HCT116 (cell line): ENCODE measurements at places on chromosomes 11 and 22.
A peak's percentile ranks its signal among the peaks of the same experiment; 100 is the strongest.

GRCh38 chr11:130070109-130070845 lies 583 bp downstream of the APLP2 start:
- no peak for DNase-seq
- peak overlapping the region; percentile 85 for H3K27ac ChIP-seq
- peak overlapping the region; percentile 79 for H3K4me3 ChIP-seq
- no peaks in the 10 kb centered on the region for H3K36me3 ChIP-seq
- H3K27me3 ChIP-seq = no peaks in the 10 kb centered on the region

DNA sequence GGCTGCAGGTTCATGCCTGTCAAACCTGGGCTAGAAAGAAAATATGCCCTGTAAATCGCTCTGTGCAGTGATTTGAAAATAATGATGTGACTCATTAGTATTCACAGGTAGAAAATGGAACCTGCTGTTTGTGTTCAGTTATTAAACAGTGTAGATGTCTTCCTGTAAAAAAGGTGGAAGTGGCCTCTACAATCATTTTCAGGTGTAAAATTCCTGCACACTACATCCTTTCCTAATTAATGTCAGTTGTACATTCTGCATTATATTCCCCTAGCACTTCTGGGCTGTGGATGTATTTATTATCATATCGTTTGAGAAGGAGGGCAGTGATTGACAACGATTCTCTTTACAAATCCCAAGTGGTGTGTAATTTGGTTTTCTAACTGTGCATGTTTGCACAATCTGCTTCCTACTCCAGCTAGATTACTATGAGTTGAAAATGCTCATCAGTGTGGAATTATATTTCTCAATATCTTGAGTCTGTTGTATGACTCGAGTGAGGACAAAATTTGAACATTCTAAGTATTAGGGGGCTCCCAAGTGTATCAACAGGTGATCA lies 454.0 kb upstream of the DDI1 start:
- no peak overlapping the region for H3K4me3 ChIP-seq
- H3K36me3 ChIP-seq = no peaks in the 10 kb centered on the region
- H3K4me1 ChIP-seq = no peaks in the 10 kb centered on the region
- no peak for DNase-seq
- no peaks in the 10 kb centered on the region for H3K27me3 ChIP-seq

GRCh38 chr11:130798801-130799200 lies 117.5 kb downstream of the SNX19 start:
- H3K27ac ChIP-seq = no peak overlapping the region
- H3K36me3 ChIP-seq = no peaks in the 10 kb centered on the region
- H3K4me1 ChIP-seq = no peaks in the 10 kb centered on the region
- H3K27me3 ChIP-seq = no peaks in the 10 kb centered on the region; the same call in 1 of the 2 replicates
- no peak overlapping the region for H3K4me3 ChIP-seq
- no peak for DNase-seq

DNA sequence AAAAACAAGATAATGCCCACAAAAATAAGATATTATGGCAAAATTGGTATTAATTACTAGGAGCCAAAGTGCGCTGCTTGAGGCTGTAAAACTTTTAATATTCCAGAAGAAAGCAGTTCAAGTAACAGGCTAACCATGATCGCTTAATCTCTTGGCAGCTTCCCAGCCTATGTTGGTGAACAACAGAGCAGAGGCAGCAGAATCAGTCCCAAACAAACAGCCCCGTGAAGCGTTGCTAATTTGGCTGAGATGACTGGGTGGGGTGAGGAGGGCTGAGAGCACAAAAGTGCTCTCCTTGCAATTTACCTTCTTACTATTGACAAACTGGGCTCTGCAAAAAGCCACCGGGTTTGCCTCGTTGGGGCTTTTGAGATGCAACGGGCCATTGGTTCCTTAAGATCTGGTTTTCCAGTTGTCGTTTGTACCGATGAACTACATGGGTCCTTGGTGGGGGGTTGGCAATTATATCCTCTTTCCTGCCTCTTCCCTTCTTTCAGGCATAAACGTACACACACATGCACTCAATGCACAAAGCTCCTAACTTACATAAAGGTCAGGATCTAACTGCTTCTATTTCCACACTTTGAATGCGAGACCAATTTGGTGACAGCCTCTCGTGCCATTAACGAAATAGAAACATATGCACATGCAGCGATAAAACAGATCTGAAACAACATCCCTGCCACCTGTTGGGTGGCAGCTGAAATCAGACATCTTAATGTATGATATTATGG lies 407.6 kb upstream of the CADM1 start:
- no peaks in the 10 kb centered on the region for H3K4me1 ChIP-seq
- no peak for DNase-seq
- H3K27ac ChIP-seq = no peak overlapping the region

DNA sequence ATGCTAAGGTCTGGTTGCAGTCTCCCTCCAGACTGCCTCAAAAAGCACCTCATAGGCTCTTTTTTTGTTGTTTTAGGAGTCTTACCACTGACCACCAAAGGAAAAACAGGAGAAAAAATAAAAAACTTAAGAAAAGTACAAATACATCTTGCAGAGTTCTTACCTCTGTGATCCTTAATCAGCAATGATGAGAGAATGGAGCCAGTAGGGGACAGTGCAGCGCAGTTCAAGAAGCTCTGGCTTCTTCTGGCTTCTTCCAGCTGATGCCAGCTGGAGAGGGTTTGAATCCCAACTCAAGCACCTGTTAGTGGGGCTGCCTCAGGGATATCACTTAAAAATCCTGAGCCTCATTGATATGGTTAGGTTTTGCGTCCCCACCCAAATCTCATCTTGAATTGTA lies 223.3 kb upstream of the ISX start:
- DNase-seq = no peak
- no peaks in the 10 kb centered on the region for H3K27me3 ChIP-seq
- no peaks in the 10 kb centered on the region for H3K36me3 ChIP-seq
- H3K27ac ChIP-seq = no peak overlapping the region
- H3K4me3 ChIP-seq = no peak overlapping the region
- H3K4me1 ChIP-seq = no peaks in the 10 kb centered on the region

DNA sequence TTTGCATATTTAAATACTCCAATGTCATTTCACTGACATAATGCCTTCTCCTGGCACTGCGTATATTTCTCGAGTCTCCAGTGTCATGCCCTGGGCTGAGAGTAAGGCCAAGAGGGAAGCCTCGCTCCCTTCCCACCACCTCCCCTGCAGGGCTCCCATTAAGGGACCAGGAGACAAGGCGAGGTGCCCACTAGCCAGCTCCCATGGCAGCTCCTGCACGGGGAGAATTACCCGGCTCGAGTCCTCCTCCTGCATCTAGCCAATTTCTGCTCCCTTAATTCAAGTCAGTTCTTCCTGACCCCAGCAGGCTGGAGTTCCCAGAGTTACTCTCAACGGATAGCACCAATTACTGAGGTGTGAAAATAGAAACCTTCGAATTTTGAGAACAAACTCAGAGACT lies 31.9 kb downstream of the OPCML start:
- H3K4me1 ChIP-seq = no peaks in the 10 kb centered on the region
- H3K4me3 ChIP-seq = no peak overlapping the region
- H3K27ac ChIP-seq = no peak overlapping the region
- no peaks in the 10 kb centered on the region for H3K36me3 ChIP-seq
- no peak for DNase-seq
